ENCODE measurements at places on chromosomes 7 and 10. TPM values are rescaled to one million over a fixed set of nuclear protein-coding genes. Genes with fewer than 3 reads are reported as not detected.

DNA sequence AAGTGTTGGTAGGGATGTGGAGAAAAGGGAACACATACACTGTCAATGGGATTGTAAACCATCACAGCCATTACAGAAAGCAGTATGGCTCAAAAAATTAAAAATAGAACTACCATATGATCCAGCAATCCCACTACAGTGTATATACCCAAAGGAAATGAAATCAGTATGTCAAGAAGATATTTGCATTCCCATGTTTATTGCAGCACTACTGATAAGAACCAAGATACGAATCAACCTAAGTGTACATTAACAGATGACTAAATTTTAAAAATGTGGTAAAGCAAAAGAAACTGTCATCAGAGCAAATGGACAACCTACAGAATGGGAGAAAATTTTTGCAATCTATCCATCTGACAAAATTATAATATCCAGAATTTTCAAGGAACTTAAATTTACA lies 290.4 kb downstream of the IPMK start:
- H3K4me1 ChIP-seq = no peaks in the 10 kb centered on the region
- no peaks in the 10 kb centered on the region for H3K36me3 ChIP-seq
- no peaks in the 10 kb centered on the region for H3K27me3 ChIP-seq
- H3K27ac ChIP-seq = no peak overlapping the region
- no peak overlapping the region for H3K4me3 ChIP-seq

DNA sequence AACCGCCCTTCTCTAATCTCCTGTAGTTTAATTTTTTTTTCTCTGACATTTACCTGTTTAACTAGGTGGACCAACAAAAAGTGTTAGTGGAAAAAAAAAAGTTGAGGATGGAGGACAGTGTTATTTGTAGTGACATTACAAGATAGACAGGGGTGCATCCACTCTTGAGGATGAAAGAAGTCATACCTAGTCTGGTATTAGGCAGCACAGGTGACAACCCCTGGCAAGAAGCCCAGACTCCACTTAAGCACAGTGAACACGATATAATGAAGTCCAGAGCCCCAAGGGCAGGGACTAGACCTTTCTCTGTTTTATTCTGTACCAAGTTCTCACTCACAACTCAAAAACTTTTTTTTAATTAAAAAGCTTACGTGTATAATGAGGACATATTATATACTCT lies 268.4 kb downstream of the GPR37 start:
- no peak overlapping the region for H3K27ac ChIP-seq
- H3K4me3 ChIP-seq = no peak overlapping the region
- H3K27me3 ChIP-seq = no peaks in the 10 kb centered on the region
- no peaks in the 10 kb centered on the region for H3K4me1 ChIP-seq
- DNase-seq = no peak
- no peaks in the 10 kb centered on the region for H3K36me3 ChIP-seq

PHYHIPL gene
- 0.18 TPM for polyA plus RNA-seq

C7orf57 gene
- polyA plus RNA-seq = 0.01 TPM

DNA sequence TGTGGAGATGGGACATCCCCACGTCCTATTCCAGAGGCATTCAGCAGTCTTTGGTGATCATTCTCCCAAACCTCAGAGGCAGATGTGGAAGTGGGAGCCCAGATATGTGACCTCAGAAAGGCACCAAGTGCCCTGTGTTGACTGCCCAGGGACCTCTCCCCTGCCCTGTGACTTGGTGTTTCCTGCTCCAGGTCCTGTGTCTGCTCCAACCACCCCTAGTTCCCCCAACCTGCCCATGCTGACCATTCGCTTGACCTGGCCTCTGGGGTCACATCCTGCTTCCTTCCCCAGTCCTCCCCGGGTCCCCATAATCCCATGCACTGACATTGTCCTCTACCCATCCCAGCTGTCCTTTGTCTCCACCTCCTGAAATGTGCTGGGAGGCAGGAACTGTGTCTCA lies 7.6 kb downstream of the CYP26A1 start:
- H3K4me1 ChIP-seq = no peaks in the 10 kb centered on the region
- H3K27me3 ChIP-seq = peaks cover 50% of the 10 kb centered on the region

GRCh38 chr7:134942690-134943466 lies 43.4 kb upstream of the AGBL3 start:
- H3K27me3 ChIP-seq = no peaks in the 10 kb centered on the region
- H3K27ac ChIP-seq = no peak overlapping the region
- H3K4me3 ChIP-seq = no peak overlapping the region
- DNase-seq = no peak

- H3K27me3 ChIP-seq = peaks cover 4% of the 10 kb centered on the region
- DNase-seq = no peak
- H3K36me3 ChIP-seq = no peaks in the 10 kb centered on the region
- no peak overlapping the region for H3K27ac ChIP-seq
- H3K4me1 ChIP-seq = no peaks in the 10 kb centered on the region
These were observed 170.2 kb downstream of the ADARB2 start for GRCh38 chr10:1567152-1567551.

GDI2 gene
- polyA plus RNA-seq = 107 TPM

DNA sequence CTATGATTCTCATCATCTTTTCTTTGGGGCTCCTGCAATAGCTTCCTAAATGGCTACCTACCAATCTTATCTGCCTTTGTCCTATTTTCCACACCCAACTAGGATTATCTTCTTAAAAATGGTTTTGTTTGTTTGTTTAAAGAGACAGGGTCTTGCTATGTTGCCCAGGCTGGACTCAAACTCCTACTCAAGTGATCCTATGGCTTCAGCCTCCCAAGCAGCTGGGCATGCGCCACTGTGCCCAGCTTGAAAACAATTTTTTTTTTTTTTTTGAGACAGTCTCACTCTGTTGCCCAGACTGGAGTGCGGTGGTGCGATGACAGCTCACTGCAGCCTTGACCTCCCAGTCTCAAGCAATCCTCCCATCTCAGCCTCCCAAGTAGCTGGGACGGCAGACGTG lies 14.9 kb downstream of the DNMBP start:
- H3K27me3 ChIP-seq = no peaks in the 10 kb centered on the region
- no peak for DNase-seq
- peaks cover 59% of the 10 kb centered on the region for H3K4me1 ChIP-seq
- no peaks in the 10 kb centered on the region for H3K36me3 ChIP-seq
- H3K4me3 ChIP-seq = no peak overlapping the region

GRCh38 chr10:13917791-13918190 lies 331.0 kb downstream of the PRPF18 start:
- no peak overlapping the region for H3K27ac ChIP-seq
- no peaks in the 10 kb centered on the region for H3K4me1 ChIP-seq
- H3K4me3 ChIP-seq = no peak overlapping the region
- no peaks in the 10 kb centered on the region for H3K27me3 ChIP-seq
